GDM1 (cell line): ENCODE measurements at places on chromosomes 7 and 10.

DNA sequence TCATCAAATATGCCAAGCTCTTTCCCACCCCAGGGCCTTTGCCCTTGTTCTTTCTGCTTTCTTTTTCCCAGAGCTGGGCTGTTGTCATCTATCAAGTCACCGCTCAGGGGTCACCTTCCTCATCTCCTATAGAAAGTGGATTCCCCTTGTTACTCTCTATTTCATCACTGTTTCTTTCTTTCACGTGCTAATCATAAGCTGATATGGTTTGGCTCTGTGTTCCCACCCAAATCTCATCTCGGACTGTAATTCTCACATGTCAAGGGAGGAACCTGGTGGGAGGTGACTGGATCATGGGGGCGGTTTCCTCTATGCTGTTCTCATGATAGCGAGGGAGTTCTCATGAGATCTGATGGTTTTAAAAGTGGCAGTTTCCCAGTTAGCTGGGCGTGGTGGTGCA lies 17.0 kb upstream of the TIAL1 start:
- no peak for DNase-seq

- DNase-seq, result no peak
These were observed 43.6 kb downstream of the PIP4K2A start for GRCh38 chr10:22670788-22671187.

DNA sequence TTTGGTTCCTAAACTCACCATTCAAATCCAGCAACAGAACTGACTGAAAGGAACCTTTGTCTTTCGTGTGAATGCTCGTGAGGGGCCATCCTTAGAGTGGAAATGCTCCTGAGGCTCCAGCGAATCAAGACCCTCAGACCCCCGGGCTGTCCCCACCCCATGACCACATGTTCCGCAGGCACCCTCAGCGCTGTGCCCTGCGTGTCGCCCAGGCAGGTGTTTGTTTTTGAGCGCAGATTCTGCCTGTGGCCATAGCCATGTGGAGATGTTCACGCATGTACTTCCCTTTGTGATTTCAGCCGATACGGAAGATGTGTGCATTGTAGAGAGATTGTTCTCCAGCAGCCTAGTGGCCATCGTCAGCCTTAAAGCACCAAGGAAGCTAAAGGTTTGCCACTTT lies 24.2 kb downstream of the WIPI2 start:
- no peak for DNase-seq

DNA sequence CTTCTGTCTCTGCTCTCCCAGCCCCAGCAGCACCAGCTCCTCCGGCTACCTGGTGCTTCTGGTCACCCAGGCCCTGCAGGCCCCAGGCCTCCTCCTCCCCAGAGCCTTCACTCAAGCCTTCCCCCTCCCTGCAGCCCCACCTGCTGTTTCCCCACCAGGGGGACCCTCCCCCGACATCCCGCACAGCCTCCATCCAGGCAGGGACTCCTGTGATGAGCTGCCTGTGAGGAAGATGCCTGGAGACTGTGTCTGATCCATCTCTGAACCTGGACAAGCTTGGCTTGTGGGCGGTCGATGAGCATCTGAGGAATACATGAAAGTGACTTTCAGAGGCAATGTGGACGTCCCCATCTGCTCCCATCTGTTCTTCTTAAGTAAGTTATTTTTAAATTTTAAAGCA lies 45.0 kb downstream of the RAMP3 start:
- no peak for DNase-seq

DNA sequence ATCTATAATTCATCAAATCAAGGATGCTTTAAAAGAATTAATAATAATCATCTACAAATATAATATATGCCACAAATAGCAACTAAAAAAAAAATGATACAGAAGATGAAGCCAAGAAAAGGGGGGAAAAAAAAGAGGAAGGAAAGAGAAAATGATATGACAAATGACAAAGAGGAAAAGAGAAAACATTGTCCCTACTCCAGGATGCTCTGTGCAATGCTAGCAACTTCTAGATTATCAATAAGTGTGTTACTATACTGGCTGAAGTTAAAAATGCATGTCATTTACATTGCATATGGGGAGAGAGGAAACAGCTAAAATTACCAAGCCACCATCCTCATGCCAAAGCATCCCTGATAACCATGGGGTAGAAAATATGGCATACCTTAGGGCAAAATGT lies 104.2 kb downstream of the SFMBT2 start:
- DNase-seq, result no peak

- DNase-seq, result no peak
These were observed 1.2 kb upstream of the TBRG4 start for GRCh38 chr7:45112648-45113047.

DNA sequence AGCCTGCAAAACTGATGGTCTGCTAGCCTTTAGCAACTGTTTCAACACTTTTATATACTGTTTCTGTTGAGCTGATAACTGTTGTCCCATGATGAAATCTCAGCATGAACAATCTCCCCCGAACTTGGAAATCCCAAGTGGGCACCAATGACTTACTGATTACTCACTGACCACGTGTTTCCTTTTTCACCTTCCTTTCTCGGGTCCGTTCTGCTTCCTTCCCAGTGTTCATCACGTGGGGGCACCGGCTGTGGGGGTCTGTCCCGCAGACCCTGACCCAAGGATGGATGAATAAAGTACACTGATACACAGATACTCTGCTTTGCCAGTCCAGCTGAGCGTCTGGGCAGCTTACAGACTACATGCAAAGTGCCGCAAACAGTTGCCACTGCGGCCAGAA lies 39.0 kb upstream of the RASGEF1A start:
- no peak for DNase-seq

DNA sequence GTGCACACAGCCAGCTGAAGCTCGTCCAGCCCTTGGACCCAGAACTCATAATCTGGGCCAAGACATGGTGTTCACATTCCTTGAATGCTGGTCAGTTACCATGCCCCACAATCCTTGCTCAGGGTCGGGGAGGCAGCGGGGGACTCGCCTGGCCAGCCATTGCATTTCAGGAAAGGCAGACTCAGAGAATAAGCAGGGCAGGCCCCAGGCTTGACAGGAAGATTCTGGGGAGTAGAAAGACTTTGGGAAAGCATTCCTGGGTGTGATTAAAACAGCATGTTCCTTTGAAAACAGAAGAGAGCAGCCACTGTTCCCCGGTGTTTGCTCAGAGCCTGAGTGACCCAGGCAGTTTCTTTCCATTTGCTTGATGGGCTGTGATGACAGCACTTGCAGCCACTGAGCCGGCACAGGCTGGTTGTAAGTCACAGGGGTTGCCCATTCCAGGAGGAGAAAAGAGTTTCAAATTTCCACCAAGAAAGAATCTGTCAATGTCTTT lies 473.7 kb downstream of the TYW1 start:
- no peak for DNase-seq

GRCh38 chr7:24652251-24652939 lies 79.1 kb downstream of the PALS2 start:
- DNase-seq, result no peak

- DNase-seq, result no peak
These were observed 930 bp downstream of the GARIN1A start for GRCh38 chr7:128672927-128673517.

- DNase-seq, result peak; percentile 0
These were observed 953.3 kb downstream of the XPNPEP1 start for GRCh38 chr10:108970016-108970415.

DNA sequence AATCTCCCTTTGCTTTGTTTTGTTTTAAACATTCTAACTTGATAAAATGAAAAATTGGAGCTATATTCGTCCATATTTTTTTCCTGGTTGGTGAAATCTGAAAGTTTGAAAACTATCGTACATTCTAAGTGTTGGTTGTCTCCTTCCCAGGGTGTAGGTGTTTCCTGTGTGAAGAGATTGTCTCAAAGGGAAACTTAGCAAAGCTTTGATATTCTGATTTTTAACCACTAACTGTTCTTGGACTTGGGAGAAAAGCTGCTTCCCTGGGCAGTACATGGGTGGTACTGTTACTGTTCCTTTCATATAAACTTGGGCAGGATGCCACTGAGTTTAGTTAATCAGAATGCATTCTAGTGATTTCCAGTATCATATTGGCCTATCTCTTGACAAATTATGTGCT lies 253.5 kb upstream of the LRGUK start:
- DNase-seq, result no peak

GRCh38 chr10:16182688-16183087 lies 254.1 kb upstream of the PTER start:
- DNase-seq, result no peak

- DNase-seq, result no peak
These were observed 6.1 kb downstream of the SMARCD3 start for GRCh38 chr7:151242159-151243044.

DNA sequence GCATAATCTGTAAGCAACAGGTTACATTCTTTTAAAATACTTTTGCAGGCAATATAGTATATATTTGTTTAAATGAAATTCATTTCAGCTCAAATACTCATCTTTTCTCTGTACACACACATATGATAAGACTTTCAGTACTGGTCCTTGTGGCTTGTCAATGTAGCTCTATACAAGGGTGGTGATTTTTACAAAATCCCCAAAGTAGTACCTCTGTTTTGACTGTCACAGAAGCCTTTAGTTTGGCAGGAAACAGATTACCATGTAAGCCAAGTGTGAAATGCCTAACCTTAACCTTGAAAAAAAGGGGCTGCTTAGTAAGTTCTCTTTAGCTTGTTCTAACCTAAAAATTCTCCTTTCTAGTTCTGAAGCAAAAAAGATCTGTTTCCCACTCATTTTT lies 87.9 kb downstream of the KCND2 start:
- no peak for DNase-seq

DNA sequence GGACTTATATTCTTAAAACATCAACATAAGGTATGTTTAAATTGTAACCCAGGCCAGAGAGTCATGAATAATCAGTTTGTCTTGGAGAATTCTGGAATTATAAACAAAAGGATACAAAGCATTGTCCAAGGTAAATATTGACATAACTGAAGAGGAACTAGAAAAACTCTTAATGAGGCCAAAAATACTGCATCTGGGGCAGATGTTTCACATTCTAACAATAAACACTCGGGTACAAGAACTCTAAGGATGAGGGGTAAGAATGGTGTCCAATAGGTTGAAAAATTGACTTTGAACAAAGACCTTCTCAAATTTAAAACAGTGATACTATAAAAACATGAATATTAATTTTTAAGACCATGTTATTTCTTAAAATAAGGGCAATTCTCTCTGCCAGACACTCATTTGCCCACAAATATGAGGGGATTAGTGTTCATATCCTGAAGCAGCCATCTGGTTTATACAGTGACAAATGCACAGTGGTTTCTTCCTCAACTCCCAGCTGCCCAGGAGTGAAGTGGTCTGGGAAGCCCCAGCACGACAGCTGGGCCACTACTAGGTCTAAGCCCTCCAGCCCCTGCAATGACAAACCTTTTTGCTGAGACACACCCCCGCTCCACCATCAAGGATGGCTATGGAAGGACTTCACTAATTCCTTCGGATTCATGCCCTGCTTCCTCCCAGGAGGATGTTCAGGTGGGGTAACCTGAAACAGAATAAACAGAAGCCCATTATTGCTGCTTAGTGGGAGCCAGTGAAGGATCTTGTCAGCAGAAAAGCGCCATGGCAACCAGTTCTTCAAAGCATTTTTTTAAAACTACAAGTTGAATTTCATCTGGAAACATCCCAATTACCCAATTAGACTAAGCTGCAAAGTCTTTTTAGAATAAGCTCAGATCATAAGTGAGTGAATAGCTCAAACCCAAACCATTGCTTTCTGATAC lies 107.5 kb upstream of the ARID5B start:
- DNase-seq, result no peak

- DNase-seq, result no peak
These were observed 19.0 kb downstream of the FAM53B start for GRCh38 chr10:124725171-124725631.
